Activated CD4-positive, CD25-positive, alpha-beta regulatory T cell treated with anti-CD3 and anti-CD28 coated beads, Interleukin-2, amount 50 U/mL, for 72 hours (primary cell): ENCODE measurements at places on chromosomes 11 and 22.

DNA sequence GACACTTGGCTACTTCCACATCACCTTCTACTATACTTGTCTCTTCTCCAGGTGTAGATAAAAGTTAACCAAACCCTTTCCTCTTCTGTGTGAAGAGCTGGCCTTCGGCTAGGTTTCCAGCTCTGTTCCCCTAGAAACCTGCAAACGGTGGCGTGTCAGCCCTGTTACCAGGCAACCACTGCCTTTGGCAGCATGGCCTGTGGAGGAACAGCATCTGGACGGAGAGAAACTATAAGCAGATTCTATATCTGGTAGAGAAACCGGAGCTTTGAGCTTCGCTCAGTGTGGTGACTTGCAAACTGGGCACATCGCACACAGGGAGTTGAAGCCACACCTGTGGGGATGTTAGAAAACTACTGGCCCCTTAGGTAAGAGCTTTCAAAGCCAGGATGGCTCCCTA lies 35.9 kb downstream of the ARAP1 start:
- DNase-seq: no peak

- DNase-seq: no peak
Observed at GRCh38 chr22:46147061-46147460, 3.3 kb upstream of the PPARA start.

GRCh38 chr11:43245466-43245865 lies 66.3 kb upstream of the API5 start:
- DNase-seq: no peak

GRCh38 chr22:29780748-29781676 lies 13.8 kb downstream of the UQCR10 start:
- no peak for DNase-seq

DNA sequence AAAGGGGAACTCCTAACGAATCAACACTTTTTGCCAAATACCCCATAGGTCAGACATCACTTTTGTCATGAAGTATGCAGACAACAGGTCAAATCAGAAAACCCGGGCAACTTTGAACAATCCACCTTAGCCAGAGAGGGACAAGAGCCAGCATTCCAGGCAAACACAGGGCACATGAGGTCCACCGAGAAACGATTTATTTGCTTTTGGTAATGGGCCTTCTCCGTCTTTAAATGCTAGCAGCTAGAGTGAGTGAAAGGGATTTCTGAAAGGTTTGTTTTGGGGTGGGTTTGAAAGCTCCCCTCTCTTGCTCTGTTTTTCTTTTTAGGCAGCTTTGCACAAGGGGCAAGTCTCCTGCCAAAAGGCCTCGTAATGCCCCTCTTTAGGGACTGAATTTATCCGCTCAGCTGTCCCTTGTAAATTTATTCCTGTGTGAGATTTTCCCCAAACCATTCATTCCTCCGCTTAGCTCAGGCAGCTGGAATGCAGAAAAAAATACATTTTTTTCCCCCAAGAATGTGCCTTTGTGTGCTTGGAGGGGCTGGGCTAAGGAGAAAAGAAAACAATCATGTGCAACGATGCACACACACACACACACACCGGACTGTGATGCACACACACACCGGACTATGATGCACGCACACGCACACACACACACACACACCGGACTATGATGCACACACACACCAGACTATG lies 196.9 kb downstream of the SNX19 start:
- no peak for DNase-seq

- no peak for DNase-seq
Observed at GRCh38 chr11:125773516-125773915, 5.1 kb downstream of the PATE2 start.

DNA sequence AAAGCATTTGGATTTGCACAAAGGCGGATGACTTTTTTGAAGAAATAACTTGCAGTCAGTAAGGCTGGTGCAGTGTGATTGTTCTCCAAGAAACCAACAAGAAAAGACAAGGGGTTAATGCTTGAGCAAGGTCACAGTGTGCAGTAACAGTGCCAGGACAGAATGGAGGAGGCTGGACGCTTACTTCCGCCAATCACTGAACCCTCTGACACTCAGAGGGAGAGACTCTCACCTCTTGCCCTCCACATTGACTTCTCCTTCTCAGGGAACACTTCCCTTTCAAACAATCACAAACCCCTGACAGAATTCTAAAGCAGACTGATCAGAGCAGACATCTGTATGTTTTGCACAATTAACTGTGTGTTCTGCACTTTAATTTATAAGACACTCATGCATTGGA lies 228.4 kb downstream of the BLID start:
- no peak for DNase-seq

- no peak for DNase-seq
Observed at GRCh38 chr11:104476898-104477297, 313.0 kb upstream of the PDGFD start.

DNA sequence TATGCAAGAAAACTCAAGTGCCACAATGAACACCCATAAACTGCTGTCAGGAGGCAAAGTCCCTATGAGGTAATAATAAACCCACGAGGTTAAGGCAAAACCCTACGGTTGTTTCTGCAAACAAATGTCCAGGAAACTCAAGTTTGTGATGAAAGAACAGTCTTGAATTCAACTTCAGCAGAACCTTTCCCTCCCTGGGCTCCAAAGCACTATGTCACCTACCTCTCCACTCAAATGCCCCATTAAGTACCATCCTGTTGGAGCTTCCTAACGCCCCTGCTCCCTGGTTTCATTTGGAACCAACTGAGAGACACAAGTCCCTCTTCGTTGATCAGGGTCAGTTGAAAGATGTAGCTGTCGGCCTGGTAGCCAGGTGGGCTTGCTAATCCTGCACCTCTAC lies 2.6 kb upstream of the C11orf91 start:
- no peak for DNase-seq

- peak; percentile 49 for DNase-seq
Observed at GRCh38 chr11:57460022-57460757, at the start of gene RTN4RL2. Gene RTN4RL2, plus strand, starts transcription at chr11:57460528. Its CDS starts 338 bp downstream, at chr11:57460866.
